ENCODE measurements at places on chromosomes 5 and 9.

DNA sequence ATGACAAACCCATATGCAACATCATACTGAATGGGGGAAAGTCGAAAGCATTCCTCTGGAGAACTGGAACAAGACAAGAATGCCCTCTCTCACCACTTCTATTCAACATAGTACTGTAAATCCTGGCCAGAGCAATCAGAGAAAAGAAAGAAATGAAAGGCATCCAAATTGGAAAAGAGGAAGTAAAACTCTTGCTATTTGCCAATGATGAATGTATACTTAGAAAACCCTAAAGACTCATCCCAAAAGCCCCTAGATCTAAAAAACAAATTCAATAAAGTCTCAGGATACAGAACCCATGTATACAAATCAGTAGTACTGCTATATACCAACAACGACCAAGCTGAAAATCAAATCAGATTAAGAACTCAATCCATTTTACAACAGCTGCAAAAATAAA is 66.9 kb downstream of the SPATA31C2 start:
- DNase-seq = no peak

- no peak for DNase-seq
Measured at GRCh38 chr9:81118416-81118815, 570.9 kb downstream of the TLE1 start.

- DNase-seq = peak; percentile 91
Measured at GRCh38 chr5:157390551-157391297, 69.3 kb upstream of the NIPAL4 start.

DNA sequence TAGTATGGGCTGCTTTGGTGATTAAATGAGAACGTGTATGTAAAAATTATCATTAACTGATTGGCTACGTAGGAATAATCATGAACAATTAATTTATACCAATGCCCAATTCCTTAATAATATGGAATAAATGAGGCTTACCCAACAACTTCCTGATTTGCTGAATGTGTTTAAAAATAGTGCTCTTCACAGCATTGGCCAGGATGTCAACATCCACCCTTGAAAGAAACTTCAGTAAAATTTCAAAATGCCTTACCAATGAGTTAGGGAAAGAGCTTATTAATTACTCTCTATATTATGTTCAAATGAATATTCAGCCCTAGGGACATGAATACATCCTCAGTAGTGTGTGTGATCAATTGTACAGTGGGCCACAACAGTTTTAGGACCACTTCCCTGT is 401.4 kb downstream of the PSAT1 start:
- no peak for DNase-seq

- peak; percentile 37 for DNase-seq
Measured at GRCh38 chr9:72480921-72481320, 40.5 kb upstream of the TMC1 start.

- DNase-seq = no peak
Measured at GRCh38 chr9:12425878-12426864, 267.0 kb upstream of the TYRP1 start.

Measured in AG08395 (cell line).